SW 1271 (cell line): ENCODE measurements at places on chromosomes 2 and 18.
A peak's percentile ranks its signal among the peaks of the same experiment; 100 is the strongest.

- no peak for DNase-seq
Observed at GRCh38 chr2:184444217-184444616, 154.1 kb upstream of the ZNF804A start.

- DNase-seq: no peak
Observed at GRCh38 chr2:197427986-197428385, 6.8 kb downstream of the SF3B1 start.

GRCh38 chr2:75204833-75205232 lies 5.5 kb upstream of the TACR1 start:
- no peak for DNase-seq

DNA sequence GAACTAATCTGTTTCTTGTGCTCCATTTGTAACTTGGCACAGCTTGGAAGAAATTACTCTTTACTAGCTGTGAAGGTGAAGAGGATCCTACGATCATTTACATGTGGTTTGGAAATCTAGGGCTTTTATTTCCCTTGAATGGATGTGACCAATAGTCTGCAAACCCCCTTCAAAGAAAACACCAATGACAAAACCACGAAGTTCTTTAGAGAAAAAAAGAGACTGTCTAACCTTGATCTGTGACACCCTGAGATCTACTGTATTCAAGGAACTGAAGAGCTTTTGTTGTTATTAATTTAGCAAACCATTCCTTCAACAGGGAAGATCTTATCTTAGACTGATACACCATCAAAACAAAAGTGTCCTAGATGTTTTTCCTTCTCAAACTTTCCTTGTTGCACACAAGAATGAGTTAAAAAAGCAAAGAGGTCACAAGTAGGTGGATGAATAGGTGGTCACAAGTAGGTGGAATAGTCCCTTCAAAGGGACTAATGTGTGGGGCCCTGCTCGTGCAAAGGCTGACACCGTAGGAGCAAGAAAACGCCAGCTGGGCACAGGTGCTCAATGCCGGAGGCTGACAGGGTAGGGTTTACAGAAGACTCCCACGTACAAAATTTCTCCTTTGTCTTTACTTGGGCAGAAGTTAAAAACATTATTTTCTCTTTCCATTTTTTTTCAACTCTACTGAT lies 95.6 kb upstream of the ITGB6 start:
- no peak for DNase-seq

GRCh38 chr2:39380525-39381150 lies 56.4 kb downstream of the MAP4K3 start:
- DNase-seq: no peak

GRCh38 chr2:155643056-155643775 lies 689.3 kb downstream of the NR4A2 start:
- no peak for DNase-seq

DNA sequence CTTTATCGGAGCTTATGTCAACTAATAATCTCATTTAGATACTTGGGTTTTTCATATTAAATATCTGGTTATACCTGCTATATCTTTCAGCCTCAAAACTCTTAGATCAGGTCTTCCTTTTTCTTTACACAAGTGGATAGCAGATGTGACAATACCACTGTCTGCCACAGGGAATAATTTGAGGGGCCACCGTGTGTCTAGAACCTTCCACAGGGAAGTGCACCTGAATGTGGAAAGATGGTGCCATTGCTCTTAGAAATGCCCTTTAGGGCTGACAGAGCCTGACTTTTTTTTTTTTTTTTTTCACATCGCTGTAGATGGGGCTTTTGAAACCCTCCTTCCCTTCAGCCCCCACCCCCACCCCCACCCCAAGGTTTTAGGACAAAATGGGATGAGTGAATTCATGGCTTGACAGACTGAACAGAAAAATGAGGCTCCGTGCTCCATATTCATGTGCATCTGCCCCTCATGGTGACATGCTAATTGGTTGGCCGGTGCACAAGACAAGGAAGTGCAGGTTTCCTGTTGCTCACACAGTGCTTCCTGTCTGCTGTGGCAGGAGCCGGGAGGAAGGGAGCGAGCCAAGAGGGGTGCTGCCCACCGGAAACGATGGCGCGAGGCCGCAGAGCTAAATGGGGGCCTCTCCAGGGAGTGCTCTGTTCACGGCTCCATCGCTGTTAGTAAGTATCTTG lies 246.0 kb downstream of the LDLRAD4 start:
- DNase-seq: no peak

- no peak for DNase-seq
Observed at GRCh38 chr2:83826577-83826976, 632.5 kb downstream of the SUCLG1 start.

DNA sequence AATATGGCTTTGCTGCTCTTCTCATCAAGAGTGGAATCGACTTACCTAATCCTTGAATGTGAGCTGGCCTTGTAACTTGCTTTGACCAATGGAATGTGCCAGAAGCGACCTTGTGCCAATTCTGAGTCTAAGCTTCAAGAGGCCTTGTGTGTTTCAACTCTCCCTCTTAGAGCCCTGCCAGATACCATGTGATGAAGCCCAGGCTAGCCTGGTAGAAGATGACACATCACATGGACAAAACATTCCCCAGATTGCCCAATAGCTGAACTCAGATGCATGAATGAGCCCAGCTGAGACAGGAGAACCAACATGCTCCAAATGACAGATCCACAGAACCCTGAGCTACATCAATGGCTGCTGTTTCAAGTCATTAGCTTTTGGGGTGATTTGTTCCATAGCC lies 4.2 kb upstream of the KLHL14 start:
- no peak for DNase-seq

GRCh38 chr2:227035711-227036367 lies 128.2 kb downstream of the COL4A4 start:
- DNase-seq: no peak

DNA sequence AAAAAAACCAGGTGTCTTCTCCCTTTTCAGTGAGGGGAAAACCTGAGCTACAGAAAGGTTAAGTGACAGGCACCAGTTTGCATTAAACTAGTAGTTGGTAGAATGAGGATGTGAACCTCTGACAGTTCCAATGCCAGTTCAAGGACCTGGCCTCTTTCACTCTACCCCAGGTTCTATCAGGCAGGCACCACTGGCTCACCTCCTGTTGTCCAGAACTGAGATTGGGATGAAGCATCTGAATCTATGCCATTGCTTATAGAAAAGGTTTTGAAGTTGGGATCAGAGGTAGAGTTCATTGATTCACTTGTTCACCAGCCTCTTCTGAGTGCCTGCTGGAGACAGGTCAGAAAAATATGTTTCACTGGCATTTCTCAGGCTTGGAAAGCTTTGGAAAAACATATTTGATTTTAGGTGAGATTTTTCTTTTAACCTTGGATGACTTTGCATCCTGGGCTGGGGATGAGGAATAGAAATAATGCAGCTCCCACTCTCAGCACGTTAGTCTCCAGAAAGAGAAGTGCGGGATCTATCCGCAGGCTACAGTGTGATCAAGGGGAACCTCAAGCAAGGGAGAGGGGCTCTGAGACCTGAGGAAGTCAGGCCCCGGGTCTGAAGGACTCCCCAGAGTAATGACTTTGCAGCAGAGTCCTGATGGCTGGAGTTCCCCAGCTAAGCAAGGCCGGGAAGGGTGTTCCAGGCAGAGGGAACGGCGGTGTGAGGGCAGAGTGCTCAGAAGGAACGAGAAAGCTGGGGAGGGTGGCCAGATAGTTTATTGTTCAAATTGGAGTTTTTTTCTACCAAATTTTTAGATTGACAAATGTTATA lies 250.3 kb downstream of the MYCN start:
- DNase-seq: no peak

- no peak for DNase-seq
Observed at GRCh38 chr2:219128396-219128795, 32.2 kb downstream of the NHEJ1 start.

DNA sequence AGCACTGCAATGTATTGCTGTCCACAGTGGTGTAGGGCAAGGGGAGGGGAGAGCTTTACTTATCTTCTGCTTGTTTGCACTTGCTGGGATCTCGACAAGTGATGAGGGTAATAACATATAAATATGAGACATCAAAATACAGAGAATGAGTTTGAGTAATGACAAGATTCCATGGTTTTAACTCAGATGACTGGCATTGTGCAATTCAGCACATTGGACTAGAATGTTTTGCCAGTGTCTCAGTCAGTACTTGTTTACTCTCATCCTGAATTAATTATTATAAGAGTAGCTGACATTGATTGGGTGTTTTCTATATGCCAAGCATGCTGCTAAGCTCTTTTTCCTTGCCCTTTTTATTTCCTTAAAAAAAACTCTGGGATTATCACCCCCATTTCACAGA lies 306.7 kb upstream of the MMADHC start:
- DNase-seq: no peak

DNA sequence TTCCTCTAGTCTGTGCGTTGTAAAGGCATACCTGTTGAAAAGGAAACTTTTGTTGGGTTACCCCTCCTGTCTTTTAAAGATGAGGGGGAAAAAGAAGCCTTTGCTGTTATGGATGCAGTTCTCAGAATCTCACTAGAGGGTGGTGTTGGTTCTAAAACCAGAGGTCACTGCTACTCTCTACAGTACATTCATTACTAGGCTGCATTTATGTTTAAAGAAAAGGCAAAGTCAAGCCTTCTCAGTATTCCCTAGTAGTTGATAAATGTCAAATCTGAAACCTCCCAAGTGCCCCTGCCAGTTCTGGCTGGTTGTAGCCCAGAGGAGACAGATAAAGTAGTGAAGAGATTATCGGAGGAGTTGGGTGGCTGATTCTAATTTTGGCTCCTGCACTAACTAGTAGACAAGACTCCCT lies 1.4 kb upstream of the PLCL1 start:
- DNase-seq: peak; percentile 52

- no peak for DNase-seq
Observed at GRCh38 chr2:118351796-118352195, 263.5 kb downstream of the INSIG2 start.

DNA sequence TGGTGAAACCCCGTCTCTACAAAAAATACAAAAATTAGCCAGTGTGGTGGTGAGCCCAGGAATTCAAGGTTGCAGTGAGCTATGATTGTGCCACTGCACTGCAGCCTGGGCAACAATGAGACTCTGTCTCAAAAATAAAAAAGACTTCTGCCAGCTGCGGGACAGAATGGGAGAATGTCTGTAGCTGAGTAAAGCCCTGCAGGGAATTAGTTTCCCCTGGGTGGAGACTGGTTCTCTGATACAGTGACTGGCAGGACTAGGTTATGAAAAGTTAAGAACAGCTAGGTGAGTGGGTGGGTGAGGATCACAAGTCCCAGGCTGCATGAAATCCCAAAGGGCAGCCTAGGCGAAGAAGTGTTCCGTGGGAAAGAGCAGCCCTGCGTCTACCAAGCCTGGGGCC lies 13.8 kb upstream of the CATIP start:
- no peak for DNase-seq

DNA sequence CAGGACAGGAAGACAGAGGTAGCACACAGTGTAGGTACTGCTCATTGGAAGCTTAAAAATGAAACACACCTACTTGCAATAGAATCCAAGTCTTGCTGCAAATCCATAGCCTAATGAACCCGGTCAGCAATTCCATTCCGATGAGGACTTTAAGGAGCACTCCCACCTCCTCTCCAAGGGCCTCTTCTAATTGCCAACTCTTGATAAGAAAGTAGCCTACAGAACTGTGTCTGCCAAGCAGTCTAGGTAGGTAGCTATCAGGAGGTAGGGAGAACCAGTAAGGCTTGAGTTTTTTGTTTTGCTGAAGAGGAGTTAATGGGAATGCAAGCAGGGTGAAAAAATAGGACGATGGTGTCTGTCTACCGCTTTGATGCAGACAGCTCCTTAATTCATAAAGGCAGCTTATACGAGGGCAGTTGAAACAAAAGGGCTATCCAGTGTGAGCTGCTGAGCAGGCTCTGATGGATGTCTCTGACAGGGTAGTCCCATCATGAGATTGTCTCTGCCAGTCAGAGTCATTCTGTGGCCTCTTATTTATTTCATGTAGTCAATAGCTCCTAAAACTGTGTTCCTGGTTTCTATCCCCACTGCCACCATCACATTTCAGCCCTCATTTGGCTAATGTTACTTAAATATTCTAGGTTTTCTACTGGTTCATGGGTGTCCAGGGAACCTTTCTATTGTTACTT lies 155.6 kb upstream of the DNMT3A start:
- no peak for DNase-seq

DNA sequence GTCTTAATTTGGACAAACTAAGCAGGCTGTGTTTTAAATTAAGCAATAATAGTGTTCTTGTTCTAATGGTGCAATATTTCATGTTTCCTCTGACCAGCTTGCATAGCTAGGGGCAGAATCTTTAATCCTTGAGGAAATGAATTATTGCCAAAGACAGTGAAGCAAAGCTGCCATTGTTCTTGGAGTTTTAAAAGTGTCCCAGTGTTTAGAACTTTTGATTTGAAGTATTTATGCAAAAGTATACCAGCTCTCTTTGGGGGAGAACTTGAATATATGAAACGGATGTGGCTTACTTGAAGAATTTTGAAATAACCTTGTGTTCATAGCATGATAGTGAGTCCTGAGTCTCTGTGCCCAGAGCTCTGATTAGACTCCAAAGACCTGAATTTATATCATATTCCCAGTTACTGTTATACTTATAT lies 33.4 kb downstream of the ITGA6 start:
- no peak for DNase-seq

DNA sequence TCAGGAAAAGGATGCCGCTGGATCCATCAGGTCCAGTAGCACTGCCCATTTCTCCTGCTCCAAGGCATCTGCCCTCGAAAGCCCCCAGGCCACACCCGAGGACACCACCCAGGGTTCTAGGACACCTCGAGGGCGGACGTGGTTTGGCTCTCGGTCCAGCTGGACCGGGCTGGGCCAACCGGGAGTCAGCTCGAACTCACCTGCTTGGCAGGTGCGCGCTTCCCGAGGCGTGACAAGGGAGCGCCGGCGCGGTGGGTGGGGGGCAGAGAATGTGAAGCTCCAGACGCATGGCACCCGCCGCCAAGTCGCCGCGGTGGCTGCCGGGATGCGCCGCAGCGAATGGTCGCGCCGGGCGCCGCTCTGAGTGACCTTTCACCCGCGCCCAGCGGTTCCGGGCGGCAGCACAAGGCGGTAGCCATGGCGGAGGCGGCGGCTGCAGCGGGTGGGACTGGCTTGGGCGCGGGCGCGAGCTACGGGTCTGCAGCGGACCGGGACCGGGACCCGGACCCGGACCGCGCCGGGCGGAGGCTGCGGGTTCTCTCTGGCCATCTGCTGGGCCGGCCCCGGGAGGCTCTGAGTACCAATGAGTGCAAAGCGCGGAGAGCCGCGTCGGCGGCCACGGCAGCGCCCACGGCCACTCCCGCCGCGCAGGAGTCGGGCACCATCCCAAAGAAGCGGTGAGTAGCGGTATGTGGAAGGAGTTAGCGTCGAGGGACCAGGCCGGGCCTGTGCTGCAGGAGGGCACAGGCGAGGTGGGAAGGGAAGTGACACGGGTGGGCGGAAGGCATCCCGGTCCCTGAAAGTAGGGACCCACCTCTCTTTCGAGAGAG lies at the start of gene AGPS:
Gene AGPS, plus strand, starts transcription at position 401 of the 830 bp plus-strand sequence. Its CDS starts 17 bp downstream, at position 418.
- DNase-seq: peak; percentile 61

DNA sequence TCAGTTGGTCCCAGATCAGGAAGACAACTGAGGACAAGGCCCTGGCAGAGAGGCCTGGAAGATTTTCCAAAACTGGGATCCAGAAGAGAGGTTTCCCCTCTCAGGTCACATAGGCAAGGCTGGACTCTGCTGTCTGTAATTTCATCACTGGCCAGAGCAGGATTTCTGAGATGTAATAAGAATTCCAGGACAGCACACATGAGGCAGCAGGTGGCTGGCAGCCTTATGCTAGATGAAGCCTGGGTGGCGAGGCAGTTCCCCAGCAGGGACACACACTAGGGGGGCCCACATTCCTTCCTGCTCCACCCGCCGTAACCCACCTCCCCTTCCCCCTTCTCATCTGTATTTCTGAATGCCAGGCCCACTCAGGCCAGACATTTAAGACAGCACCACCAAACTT lies 98.6 kb downstream of the HNRNPLL start:
- no peak for DNase-seq
